Temporal lobe (tissue), 4 donors: ENCODE measurements at places on chromosomes 12 and 14. TPM values are rescaled to one million over a fixed set of nuclear protein-coding genes. Genes with fewer than 3 reads are reported as not detected.

NYNRIN gene
- total RNA-seq = 14.5 TPM

SRGAP1 gene
- total RNA-seq = 38.8 TPM

KRT82 gene
- total RNA-seq = not detected

NXPH4 gene
- total RNA-seq = 1.7 TPM

CLEC1B gene
- not detected for total RNA-seq

KRT75 gene
- not detected for total RNA-seq

ABCC9 gene
- 15.2 TPM for total RNA-seq

KIF26A gene
- 9.1 TPM for total RNA-seq
